Posterior cingulate gyrus (tissue), 11 donors: ENCODE measurements at places on chromosomes 3 and 15.

GRCh38 chr3:31161889-31162288 is 267.4 kb upstream of the GADL1 start:
- DNase-seq = no peak

- DNase-seq = no peak
These were observed 22.8 kb downstream of the MYL3 start for GRCh38 chr3:46840491-46840890.

DNA sequence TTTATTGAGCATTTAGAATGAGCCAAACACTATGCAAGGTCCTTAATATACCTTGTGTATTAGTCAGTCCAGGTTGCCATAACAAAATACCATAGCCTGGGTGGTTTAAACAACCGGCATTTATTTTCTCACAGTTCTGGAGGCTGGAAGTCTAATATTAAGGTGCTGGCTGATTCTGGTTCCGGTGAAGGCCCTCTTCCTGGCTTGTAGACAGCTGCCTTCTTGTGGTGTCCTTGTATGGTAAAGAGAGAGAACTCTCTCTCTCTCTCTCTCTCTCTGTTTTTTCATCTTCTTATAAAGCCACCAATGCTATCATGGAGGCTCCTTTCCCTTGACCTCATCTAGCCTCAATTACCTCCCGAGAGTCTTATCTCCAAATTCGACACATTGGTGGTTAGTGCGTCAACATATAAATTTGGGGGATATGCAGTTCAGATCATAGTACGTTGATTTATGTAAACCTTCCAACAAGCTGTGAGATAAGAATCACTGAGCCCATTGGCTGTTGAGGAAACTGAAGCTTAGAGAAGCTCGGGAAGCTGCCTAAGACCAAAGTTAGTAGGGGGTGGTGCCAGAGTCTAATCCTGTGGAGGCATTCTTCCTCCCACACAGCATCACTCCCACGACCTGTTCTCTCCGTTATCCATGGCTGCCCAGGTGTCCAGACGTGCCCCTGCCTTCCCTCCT is 298.0 kb upstream of the PROK2 start:
- DNase-seq = no peak

GRCh38 chr3:106206613-106207012 is 337.8 kb upstream of the CBLB start:
- DNase-seq = no peak

GRCh38 chr15:56146756-56147155 is 96.9 kb downstream of the RFX7 start:
- no peak for DNase-seq

DNA sequence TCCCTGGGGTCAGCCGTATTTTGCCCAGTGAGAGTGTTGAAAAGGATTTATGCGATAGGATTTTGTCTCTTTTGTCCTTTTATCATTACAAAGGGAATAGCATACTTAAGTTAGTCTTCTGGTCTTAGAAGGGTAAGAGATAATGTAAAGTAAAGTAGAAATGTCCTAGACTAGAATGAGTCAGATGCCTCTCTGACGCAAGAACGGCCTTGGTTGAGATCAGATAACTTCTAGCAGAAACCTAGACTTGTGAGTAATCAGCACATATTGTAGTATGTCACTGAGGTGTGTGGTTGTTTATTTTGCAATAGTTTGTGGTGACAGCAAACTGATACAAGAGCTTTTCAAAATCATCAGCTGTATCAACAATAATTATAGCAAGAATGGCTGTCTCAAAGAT is 866.1 kb downstream of the NSUN3 start:
- no peak for DNase-seq

DNA sequence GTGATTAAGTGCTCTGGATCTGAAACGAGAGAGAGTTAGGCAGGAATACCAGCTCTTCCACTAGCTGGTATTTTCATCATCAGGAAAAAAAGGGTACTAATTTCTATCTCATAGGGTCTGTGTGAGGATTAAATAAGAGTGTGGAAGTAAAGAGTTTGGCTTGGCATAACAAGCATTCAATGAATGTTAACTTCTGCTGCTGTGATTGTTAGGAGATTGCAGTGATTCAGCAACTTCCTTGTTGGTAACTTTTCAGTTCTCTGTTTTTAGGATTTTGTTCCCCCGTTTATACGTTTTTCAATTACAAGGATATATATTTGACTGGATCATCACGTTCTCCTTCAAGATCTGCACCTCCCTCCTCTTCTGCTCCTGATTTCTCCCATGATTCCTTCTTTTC is 65.9 kb upstream of the MYO5C start:
- DNase-seq = no peak

DNA sequence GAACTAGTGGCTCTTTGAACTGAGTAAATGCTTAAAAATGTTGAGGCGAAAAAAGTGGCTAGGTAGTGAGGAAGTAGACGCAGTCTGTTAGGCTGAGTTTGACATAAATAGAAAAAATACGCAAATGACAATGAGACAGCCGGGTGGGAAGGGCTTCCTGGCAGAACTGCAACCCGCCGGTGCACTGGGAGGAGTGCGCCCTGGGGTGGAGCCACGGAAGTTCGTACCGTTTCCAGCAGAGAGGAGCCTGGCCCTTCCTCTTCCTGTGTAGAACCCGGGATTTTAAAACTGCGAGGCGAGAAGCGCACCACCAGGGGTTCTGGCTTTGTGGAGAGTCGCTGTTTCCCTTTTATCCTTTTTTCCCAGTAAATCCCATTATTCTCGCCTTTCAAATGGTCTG is 602.6 kb downstream of the PYDC2 start:
- DNase-seq = no peak

GRCh38 chr3:13715961-13716360 is 163.9 kb downstream of the WNT7A start:
- DNase-seq = no peak

DNA sequence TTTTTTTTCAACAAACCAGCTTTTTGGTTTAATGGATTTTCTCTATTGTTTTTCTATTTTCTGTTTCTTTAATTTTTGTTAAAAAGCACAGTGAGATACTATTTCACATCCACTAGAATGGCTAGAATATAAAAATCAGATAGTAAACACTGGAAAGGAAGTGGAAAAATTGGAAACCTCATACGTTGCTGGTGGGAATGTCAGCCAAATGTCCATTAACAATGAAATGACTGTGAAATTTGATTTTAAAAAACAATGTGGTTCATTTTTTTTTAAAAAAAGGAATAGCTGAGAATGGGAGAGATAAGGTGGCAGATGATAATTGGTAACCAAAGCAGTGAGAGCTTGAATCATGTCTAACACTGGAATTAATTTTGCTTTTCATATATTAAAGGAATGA is 19.9 kb downstream of the NR2C2 start:
- DNase-seq = no peak

- DNase-seq = no peak
These were observed 76.0 kb upstream of the FAN1 start for GRCh38 chr15:30827625-30828303.

DNA sequence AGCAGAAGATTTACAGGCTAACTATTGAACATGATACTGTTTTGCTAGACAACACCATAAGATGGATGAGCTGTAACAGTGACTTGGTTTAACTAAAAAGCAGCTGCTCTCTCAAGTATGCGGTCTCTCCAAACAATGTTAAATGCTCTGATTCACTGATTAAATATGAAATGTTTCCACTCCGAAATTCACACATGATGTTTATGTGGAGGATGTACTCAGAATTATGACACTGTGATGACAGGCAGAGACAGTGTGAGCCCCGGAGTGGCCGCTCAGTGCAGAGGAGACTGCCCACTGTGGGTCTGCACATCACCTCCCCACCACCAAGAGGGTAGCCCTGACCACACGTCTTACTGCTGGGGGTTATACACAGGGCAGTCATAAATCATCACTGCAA is 83.9 kb upstream of the MEX3B start:
- no peak for DNase-seq

GRCh38 chr3:47339951-47340350 is 40.9 kb upstream of the PTPN23 start:
- no peak for DNase-seq

- DNase-seq = no peak
These were observed 612 bp downstream of the UBA5 start for GRCh38 chr3:132660811-132661070.

DNA sequence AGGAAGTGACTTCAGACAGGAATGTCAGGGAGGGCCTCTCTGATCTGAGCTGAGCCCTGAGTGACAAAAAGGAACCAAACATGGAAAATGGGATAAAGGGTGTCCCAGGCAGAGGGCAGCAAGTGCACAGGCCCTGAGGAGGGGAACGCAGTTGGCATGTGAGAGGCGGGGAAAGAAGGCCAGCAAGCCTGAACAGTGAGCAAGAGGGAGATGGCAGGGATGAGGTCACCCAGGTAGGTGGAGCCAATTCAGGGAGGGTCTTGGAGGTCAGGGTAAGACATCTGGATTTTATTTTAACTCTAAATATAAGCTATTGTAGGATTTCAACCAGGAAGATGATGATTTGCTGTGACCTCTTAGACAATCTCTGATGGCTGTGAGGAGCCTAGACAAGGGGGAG is 167.7 kb downstream of the LRTM1 start:
- DNase-seq = no peak

GRCh38 chr3:144141496-144141895 is 169.9 kb downstream of the DIPK2A start:
- no peak for DNase-seq

- no peak for DNase-seq
These were observed 497.9 kb upstream of the SGO1 start for GRCh38 chr3:20683910-20684309.
